ENCODE measurements at places on chromosomes 13 and 19.

DNA sequence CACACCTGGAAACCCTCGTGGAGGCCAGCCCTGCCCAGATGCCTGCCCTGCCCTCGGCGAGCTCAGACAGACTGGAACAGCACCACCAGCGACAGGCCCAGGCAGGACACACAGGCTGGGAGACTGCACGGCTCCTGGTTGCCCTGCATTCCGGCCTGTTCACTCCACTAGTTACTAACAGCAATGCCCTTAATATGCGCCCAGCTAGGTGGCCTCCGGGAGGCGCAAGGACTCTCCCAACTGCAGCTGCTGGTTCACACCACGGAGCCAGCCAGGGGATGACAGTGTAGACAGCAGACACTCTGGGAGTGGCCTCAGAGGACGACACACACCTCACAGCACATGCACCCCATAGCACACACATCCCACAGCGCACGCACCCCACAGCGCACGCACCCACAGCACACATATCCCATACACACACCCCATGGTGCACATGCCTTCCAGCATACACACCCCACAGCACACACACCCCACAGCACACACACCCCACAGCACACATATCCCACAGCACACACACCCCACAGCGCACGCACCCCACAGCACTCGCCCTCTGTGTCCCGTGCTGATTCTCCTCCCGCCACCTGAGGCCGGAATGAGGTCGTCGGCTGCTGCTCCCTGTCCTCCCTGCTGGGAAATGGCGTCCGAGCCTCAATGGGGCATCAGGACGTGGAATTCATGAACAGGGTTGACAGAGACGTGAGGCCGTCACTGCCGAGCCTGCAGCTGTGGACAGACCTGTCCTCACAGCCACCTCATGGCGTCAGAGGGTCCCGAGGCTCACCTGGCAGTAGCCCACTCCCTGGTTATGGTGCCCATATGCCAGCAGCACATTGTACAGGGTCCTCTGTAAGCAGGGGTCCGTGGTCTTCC lies 13.6 kb downstream of the GRTP1 start:
- DNase-seq, result no peak

GRCh38 chr19:33641956-33642498 lies 20.3 kb downstream of the CHST8 start:
- DNase-seq, result no peak

DNA sequence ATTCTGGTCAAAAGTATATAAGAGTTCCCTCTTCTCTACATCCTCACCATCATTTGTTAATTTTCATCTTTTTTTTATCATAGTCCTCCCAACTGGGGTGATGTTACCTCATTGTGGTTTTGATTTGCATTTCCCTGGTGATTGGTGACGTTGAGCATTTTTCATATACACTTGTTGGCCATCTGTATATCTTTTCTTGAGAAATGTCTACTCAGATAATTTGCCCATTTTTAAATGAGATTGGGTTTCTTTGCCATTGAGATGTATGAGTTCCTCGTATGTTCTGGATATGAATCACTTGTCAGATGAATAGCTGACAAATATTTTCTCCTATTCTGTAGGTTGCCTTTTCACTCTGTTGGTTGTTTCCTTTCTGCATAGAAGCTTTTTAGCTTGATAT lies 2.4 kb downstream of the CD33 start:
- no peak for DNase-seq

DNA sequence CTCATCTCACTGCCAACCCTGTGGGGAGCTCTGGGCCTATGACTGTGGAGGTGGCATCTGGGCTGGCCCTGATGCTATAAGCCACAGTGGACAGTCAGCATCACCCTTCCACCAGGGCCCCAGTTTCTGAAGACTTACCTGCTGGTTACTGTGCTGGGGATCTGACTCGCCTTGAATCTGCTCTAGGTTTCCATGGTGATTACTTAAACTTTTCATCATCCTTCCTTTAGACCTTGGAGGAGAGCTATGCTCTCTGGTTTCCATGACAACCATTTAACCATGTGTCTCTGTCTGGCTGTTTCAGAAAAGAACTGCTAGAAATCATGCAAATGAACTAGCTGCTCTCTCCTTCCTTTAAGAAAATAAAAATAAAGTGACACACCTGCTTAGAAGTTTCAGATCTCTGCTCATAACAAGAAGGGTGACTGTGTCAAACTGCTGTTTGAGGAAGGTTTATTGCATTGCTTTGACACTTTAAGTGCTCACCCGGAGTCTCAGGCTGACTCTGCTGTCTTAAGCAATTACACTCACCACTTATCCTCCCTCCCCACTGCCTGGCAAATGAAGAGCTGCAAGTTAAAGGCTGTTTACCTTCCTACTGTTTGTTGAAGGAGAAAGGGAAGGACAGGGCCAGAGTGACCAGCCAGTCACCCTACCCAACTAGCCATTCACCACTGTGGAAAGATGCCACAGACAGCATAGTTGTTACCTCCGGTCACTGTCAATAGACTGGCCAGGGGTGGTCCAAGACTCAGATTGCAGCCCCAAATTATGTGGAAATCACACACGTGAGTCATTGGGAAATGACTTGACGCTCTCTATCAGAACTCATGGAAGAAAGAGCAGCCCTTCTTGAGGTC lies 87.6 kb downstream of the HSPH1 start:
- no peak for DNase-seq

DNA sequence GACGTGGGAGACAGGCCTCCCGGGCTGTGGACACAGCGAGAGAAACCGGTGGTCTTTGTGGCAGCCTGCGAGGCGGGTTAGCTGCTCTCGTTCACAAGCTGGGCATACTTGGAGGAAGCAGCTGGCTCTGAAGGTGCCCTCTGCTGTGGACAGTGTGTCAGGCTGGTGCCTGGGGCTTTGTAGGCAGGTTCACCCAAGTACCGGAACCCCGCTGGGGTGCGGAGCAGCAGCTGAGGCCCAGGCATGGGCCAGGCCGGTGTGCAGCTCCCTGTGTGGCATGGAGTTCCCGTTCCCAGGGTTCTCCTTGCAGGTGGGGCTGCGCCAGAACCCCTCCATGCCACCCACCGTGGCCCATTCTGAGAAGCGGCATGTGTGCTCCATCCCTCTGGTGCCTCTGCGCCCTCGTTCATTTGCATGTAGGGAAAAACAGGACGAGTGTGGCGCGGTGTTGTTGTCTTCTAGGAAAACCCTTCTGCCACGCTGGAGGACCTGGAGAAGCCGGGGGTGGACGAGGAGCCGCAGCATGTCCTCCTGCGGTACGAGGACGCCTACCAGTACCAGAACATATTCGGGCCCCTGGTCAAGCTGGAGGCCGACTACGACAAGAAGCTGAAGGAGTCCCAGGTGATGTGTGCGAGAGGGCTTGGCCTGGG lies 20.0 kb downstream of the UPF1 start:
- DNase-seq, result no peak

DNA sequence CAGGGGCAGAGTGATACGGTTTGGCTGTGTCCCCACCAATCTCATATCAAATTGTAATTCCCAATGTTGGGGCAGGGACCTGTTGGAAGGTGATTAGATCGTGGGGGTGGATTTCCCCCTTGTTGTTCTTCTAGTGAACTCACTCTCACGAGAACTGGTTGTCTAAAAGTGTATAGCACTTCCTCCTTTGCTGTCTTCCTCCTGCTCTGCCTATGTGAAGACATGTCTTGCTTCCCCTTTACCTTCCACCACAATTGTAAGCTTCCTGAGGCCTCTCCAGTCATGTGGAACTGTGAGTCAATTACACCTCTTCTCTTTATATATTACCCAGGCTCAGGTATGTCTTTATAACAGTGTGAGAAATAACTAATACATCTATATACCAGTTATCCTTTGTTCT lies 706.4 kb upstream of the KLHL1 start:
- peak; percentile 26 for DNase-seq

DNA sequence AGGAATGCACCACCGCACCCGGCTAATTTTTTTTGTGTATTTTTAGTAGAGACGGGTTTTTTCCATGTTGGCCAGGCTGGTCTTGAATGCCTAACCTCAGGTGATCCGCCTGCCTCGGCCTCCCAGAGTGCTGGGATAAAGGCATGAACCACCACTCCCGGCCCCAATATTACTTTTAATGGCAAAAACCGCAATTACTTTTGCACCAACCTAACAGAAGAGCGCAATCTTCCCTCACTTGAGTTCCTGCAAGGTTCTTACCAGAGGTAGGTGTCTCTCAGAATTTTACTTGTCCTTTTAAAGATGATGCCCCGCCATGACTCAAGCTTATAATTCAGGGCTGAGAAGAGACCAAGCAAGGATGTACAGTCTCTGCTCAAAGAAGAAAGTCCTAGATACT lies 1774.1 kb upstream of the PCDH20 start:
- DNase-seq, result no peak

- DNase-seq, result no peak
Measured at GRCh38 chr13:91567485-91568207, 169.2 kb downstream of the GPC5 start.

DNA sequence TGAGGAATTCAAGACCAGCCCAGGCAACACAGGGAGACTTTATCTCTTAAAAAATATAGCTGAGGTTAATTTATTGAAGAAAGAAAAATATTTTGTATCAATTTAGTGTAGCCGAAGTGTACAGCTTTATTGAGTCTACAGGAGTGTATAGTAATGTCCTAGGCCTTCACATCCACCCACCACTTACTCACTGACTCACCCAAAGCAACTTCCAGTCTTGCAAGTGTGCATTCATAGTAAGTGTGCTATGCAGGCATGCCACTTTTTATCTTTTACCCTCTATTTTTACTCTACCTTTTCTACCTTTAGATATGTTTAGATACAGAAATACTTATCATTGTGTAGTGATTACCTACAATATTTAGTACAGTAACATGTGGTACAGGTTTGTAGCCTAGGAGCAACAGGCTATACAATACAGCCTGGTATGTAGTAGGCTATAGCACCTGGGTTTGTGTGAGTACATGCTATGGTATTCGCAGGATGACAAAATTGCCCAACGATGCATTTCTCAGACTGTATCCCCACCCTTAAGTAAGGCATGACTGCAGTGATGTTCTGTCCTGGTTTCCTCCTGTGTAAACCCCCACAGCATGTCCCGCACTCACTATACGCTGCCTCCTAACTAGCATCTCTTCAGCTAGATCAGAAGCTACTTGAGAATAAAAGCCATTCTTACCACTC lies 15.3 kb upstream of the ATP12A start:
- no peak for DNase-seq

DNA sequence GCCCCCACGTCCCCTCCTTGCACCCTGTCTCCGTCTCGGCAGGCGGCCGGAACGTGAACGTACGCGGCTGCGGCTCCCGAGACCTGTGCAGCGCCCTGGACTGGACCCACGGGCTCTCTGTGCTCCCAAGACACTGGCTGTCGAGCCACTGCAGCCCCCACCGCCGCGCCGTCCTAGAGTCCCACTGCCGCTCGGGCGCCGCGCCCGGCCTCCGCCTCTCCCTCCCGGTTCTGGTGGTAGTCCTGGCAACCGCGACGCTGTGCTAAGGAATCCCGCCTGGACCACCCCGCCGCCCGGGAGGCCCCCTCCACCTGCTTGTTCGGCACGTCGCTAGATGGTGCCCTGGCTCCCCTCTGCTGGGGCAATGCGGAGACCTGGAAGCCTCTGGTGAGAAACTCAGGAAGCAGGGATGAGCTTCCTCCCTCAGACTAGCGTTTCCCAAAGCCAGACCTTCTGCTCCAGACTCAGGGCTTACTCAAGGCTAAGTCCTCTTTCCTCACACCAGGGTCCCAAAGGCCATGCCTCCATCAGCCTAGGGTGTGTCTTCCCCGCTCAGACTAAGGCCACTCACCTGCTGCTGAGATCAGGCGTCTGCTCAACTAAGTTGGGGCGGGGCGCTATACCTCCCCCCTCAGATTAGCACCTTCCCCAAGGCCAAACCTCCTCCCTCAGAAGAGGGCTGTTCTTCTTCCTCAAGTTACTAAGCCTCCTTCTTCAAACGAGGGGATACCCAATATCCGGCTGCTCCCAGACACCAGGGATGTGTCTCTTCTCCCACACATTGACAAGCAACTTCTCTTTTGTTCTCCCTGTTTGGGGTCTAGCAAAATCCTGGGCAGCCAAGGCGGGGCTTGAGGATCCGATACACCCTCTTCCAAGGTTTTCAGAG lies 16.1 kb upstream of the IRGC start:
- DNase-seq, result no peak

GRCh38 chr13:48069573-48069972 lies 25.3 kb downstream of the MED4 start:
- no peak for DNase-seq

DNA sequence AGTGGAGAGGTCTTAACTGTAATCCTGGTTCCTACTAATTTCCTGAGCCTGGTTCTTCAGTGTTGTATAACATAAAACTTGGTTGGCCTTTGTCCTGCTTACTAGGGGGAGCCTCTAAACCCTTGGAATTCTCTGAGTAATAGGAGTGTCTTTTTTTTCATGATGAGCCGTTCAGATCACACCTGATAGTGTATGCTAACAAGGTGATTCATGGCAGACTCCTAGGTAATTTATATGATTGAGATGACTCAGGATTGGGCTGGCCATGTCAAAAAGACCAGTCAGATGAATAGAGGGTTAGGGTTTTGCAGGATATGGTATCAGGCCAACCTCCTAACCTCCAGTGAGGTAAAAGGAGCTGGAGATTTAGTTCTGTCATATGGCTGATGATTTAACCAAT lies 135.8 kb upstream of the KLF12 start:
- no peak for DNase-seq

DNA sequence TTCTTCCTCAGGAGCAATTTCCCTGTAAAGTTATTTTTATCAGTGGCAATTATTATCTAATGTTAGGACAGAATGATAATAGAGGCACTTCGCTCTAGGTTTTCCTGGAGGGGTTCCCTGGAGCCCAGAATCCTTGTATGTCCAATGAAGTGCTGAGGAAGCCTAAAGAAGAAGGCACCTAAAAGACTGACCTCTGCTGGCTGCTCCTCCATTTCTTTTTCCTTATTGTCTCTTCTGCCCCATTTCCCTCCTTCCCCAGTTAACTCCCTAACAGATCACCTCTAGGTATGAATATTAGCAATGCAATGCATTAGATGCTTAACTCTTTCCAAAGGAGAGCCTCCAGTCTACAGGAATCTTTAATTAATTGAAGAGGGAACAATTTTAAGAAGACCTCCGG lies 985.4 kb downstream of the DIAPH3 start:
- no peak for DNase-seq

DNA sequence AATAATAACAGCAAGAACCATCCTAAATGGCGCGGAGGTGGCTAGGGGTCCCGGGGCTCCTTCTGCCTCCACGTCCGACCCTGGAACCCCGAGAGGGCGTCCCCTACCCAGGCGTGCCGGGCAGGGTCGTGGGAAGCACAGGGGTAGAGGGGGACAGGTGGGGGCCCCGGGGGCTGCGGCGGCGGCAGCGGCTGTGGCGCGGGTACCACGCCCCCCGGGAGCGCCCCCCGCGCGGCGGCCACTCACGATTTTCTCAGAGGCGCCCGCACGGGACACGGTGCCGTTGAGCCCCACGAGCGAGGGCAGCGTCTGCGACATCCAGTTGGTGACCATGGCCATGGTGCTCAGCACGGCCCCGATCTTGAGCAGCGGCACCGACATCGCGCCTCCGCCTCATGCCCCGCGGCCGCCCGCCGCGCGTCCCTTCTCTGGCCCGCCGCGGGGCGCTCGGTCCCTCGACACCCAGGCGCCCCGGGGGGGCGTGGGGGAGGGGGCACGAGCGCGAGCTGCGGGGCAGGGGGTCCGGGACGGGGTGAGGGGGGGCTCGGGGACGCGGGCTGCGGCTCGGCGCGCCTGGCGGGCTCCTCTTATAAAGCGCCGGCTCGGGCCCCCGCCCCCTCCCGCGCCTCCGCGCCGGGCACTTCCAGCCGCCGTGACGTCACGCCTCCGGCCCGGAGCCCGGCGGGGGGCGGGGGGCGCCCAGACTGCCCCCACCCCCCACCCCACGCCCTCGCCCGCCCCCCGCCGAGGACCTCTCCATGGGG lies 22.9 kb downstream of the OLFM2 start:
- no peak for DNase-seq
